ENCODE measurements at places on chromosomes 6 and 20.

- DNase-seq, result no peak
Observed at GRCh38 chr6:2222275-2222842, 23.0 kb downstream of the GMDS start.

DNA sequence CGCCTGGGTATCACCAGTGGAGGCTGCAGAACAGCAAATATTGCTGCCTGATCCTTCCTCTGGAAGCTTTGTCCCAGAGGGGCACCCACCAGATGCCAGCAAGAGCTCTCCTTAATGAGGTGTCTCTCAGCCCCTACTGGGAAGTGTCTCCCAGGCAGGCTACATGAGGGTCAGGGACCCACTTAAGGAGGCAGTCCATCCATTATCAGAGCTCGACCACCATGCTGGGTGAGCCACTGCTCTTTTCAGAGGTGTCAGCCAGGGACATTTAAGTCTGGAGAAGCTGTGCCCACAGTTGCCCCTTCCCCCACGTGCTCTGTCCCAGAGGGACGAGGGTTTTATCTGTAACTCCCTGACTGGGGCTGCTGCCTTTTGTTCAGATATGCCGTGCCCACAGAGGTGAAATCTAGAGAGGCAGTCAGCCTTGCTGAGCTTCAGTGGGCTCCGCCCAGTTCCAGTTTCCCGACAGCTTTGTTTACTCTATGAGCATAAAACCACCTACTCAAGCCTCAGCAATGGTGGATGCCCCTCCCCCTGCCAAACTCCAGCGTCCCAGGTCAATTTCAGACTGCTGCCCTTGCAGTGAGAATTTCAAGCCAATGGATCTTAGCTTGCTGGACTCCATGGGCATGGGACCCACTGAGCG lies 25.9 kb upstream of the AIG1 start:
- DNase-seq, result no peak

GRCh38 chr6:163346497-163346961 lies 68.0 kb upstream of the QKI start:
- DNase-seq, result no peak

DNA sequence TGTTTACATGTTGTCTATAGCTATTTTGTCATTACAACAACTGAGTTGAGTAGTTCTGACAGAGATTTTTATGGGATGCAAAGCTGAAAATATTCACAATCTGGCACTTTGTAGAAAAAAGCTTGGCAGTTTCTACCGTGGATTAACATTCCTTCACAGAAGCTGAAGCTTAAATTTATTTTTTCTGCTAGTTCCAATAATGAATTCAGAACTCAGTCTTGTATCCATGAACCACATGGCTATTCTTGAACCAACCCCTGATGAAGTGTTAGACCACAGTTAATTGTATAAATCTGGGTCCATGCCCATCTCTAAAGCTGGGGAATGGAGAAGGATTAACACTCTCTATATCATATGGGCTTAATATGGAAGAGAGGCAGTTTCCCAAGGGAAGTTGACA lies 743.8 kb upstream of the FLRT3 start:
- no peak for DNase-seq
